ENCODE measurements at places on chromosomes 2 and 18.
A peak's percentile ranks its signal among the peaks of the same experiment; 100 is the strongest.

DNA sequence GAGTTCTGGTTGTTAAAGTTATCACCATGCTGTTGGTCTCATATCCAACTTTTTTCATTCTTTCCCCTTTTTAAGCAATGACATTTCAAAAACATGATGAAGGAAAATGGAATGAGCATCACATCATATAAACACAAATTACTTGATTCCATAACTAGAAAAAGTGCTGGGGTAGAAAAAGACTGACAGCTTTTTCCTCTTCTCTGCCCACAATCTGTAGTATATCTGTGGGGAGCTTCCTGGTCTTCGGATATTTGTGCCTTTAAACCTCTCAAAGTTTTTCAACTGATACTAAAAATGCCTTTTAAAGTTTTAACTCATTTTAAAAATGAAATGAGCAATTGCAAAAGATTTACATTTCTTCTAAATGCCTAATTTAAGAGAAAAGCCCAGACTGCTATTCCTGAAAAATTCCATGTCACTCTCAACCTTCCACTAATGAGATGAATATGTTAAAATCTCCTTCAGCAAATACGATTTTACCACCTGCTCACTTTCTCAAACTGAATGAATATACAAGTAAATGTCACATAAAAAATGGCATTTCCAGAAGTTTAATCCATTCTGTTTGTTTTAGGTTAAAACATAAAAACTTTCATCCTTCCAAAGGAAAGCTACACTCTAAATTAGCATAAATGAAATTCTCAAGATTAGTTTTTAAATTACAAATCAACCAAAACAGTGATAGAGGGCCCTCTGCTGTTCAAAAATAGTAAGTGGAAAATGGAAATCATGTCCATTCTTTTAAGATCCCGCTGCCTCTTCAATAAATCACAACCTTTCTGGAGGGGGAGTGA is 2.1 kb downstream of the DNAH7 start:
- peak; percentile 40 for DNase-seq

DNA sequence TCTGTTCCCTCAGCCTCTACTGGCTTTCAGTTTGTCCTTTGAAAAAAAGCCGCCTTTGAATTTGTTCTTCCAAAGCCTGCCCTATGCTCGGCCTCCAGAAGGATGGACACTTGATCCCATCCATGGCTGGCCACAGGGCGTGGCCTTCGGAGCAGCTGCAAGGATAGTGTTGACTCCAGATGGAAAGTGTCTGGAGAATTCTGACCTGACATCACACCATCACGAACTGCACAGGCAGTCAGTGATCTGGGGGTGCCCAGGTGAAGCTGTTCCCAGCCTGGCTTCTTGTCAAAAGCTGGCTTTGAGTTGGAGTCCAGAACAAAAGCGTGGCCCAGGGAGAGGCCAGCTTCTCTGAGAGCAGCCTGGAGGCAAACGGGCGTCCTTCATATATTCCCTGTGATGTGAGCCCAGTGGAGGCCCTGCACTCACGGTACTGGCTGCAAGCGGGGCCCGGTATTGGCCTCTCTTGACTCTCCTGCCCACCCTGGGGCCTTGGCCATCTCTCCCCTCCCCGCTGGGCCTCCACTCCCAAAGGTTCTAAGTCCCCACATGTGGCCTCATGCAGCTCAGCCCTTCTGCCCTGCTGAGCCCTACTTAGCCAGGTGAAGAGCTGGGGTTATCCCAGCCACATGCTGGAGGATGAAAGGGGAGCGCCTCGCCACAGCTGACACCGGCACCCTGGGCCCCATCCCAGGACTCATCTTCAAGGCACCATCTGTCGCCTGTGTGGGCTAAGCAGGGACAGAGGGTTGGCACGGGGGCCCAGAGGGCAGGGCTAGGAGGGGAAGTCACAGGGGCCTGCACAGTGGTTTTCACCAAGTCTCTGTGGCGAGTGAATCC is 20.4 kb upstream of the ATOH8 start:
- no peak for DNase-seq

DNA sequence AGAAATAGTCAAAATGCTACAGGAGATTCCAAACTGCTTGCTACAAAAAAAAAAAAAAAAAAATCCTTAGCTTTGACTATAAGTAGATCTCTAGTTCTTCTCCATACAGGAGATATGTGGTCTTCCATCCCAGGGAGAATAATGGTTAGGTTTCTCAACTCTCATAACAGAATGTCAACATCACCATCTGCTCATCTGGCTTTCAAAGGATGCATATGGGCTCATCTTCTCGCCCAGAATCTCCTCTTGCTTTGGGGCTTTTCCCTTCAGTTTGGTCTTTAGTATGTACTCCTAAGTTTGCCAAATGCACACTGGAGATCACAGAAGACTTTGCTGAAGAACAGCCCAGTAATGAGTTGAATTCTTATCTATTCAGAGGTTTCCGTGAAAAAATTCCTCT is 240.7 kb downstream of the NRXN1 start:
- no peak for DNase-seq

DNA sequence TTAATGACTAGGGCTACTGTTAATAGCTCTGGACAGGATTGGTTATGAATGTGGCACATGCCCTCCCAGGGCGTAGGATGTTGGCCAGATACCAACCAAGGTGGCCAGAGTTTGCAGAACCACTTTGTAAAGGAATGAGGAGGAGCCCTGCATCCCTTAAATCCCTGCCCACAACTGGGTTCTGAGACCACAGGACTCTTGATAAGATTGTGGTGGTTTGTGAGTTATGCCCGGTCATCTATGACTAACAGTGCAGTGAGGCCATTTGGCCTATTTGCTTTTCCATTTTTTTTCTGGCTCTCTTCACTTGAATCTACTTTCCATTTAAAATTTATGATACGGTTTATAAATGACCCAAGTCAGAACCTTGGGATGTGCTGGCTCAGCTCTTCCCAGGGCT is 294.5 kb downstream of the PRKCE start:
- DNase-seq, result peak; percentile 84

DNA sequence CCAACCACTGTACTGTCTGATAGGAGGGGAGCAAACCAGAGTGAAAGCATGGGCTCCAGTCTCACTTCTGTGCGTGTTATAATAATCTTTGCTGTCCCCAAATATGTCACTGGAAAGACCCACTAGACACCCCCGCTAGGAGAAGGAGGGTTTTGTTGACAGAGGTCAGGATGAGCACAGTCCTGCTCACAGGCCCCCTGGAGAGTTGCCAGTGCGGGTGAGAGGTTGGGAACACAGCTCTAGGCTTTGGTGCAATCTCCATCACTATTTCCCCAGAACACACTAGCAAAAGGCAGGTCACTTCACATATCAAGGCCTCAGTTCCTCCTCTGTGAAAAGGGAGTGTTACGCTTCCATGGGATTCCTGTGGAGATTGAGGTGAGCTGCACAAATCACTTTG is 9.7 kb downstream of the XDH start:
- DNase-seq, result no peak

GRCh38 chr18:67362906-67363305 is 153.6 kb downstream of the DSEL start:
- no peak for DNase-seq

DNA sequence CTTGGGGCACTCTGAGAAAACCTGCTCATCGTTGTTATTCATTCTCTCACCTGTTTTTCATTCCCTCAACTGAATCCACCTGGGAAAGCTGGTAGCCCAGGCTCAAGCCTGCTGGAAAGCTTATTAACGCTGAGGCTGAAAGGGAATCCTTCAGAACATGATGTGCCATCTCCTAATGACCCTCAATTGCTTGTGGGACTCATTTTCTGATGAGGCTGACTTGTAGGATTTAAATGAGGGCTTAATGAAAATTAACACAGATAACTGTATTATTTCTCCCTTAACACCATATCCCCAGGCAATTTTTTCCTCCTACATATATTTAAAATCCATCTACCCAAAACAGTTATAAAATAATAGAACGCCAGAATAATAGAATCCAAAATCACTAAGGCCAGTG is 162.7 kb upstream of the ACAA2 start:
- DNase-seq, result no peak

DNA sequence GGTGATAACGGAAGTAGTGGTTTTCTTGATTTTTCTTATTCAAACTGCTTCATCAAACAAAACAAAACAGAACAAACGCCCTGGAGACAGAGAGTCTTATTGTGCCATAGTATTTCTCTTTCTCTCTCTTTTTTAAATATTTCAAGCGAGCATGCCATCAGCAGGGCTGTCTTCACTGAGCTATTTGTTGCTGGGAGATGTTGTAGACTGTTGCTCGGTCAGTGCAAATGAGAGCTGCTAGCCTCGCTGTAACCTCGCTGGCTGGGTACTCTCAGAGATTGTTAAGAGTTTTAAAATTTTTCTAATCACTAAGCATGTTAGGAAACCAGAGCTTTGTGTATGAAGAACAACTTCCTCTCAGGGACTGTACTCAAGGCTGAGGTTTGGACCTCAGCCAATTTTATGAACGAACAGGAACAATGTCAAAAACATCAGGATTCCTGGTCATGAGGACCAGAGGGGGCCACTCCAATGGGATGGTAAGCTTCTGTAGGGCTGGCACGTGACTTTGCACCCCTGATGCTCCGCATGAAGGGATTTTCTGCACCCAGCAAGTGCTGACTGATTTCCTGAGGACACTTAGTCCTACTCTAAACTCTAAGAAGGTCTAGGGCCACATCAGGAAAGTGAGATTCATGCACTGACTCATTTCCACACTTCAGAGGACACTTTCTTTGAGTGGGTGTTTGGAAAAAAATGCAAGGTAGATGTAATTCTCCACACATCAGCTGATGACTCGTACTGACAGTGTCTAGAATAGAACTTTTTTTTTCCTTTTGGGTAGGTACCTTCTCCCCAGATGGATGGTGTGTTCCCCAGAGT is 59.8 kb upstream of the IL1R1 start:
- DNase-seq, result peak; percentile 51

All from HFFc6 (cell line).